ENCODE measurements at places on chromosomes 13 and 19. TPM values are rescaled to one million over a fixed set of nuclear protein-coding genes. Genes with fewer than 3 reads are reported as not detected.

Gene LRRC4B
- total RNA-seq, result 4.1 TPM

Gene CEACAM8
- 0.14 TPM for total RNA-seq

DNA sequence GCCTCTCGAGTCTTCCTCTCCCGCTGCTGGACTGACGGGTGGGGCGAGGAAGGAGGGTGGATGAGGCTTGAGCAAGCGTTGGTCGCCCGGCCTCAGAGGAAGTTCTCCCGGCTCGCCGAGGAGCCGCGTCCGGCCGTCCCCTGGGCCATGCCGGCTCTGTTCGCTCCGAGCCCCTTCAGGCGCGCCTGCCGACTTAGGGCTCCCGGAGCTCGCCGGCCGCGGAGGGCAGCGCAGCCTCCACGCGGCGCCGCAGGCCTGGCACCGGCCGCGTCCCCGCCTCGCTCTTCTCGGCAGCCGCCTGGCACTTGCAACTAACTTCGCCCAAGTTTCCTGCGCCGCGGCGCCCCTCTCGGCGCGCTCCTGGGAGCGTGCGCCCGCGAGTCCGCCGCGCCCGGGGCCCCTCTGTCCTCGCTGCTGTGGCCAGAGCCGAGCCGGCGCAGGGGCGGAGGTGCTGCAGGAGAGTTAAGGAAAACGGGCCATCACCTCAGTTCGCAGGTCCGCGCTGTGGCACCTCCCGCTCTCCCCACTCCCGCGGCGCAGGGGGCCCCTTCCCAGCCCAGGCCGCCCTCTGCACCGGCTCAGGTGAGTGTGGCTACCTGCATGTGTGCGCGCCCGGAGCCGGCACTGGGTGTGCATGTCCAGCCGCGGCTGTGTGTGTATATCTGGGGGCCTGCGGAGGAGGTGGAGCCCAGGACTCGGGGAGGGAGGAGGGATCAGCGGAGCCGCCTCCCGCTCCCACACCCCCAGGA is 641 bp upstream of the SOX21 start:
- H3K4me1 ChIP-seq, result no peaks in the 10 kb centered on the region
- H3K4me3 ChIP-seq, result no peak overlapping the region
- DNase-seq, result no peak

GRCh38 chr19:31461814-31462539 is 112.7 kb upstream of the TSHZ3 start:
- no peaks in the 10 kb centered on the region for H3K27me3 ChIP-seq
- no peaks in the 10 kb centered on the region for H3K36me3 ChIP-seq
- no peaks in the 10 kb centered on the region for H3K4me1 ChIP-seq
- H3K27ac ChIP-seq, result no peak overlapping the region
- DNase-seq, result no peak
- no peak overlapping the region for H3K4me3 ChIP-seq

DNA sequence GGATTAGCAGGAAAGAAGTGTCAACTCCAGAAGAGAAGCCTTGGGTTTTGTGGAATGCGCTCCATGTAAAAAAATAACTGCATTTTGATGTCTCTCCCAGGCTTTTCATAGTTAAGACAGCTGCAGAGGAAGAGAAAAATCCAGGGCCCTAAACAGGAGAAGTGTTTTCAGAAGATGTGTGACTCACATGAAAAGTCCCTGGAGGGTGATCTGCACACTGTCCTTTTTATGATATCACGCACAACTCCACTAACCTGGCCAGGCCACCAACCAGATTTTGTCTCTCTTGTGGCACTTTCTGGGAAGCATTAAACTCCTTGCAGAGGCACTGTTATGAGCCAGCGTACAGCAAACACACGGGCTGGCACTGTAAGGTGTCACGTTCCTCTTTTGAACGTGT is 267.3 kb downstream of the FGF9 start:
- no peak overlapping the region for H3K27ac ChIP-seq
- no peak overlapping the region for H3K4me3 ChIP-seq
- DNase-seq, result no peak
- H3K27me3 ChIP-seq, result no peaks in the 10 kb centered on the region

DNA sequence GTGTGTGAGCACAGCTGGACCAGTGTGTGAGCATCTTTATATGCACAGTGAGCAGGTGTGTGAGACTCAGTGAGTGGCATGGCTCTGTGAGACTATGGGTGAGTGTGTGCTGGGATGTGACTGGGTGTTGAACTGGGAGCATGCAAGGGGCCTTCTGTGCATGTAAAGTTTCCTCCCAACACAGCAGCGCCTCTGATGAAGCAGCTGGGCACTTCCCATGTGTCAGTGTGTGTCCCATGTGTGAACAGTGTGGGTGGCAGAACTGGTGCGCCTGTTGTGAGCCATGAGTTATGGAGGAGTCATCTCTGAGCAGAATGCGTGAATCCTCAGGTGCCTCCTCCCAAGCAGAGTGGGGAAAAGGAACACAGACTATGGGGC is 24.1 kb downstream of the LGALS16 start:
- no peaks in the 10 kb centered on the region for H3K27me3 ChIP-seq
- no peaks in the 10 kb centered on the region for H3K36me3 ChIP-seq
- no peak overlapping the region for H3K27ac ChIP-seq
- no peak overlapping the region for H3K4me3 ChIP-seq

DNA sequence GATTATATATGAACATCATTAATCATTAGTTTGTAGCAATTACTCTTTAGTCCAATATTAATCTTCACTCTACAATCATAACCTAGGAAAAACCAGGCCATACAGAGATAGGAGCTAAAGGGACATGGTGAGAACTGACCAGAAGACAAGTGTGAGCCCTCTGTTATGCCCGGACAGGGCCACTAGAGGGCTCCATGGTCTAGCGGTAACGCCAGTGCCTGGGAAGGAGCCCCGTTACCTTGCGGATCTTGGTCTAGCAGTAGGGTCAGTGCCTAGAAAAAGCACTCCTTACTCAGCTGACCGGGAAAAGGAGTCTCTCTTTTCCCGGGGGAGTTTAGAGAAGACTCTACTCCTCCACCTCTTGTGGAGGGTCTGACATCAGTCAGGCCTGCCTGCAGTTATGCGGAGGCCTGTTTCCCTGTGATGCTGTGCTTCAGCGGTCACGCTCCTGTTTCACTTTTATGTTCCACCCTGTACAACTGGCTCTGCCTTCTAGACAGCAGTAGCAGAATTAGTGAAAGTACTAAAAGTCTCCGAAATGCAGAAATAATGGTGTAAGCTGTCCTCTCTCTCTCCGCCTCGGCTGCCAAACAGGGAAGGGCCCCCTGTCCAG is 13.8 kb downstream of the OR7D4 start:
- H3K27ac ChIP-seq, result no peak overlapping the region
- H3K36me3 ChIP-seq, result no peaks in the 10 kb centered on the region
- no peaks in the 10 kb centered on the region for H3K27me3 ChIP-seq

Measured in uterus (tissue), 4 donors.